ENCODE measurements at places on chromosomes 6 and 20.
A peak's percentile ranks its signal among the peaks of the same experiment; 100 is the strongest.

DNA sequence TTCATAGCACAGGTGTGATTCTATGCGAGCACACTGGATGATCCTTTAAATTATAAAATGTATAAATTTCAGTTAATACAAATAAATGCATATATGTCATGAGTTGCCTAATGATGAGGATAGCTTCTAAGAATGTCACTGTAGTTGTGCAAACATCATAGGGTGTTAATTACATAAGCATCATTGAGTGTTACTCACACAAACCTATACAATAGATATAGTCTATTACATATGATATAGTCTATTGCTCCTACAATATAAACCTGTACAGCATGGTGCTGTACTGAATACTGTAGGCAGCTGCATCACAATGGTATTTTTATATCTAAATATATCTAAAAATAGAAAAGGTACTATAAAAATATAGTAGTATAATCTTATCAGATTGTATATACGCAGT lies 159.0 kb downstream of the PTPRK start:
- no peak for DNase-seq

- no peak for DNase-seq
These were observed 51.0 kb upstream of the ZFP64 start for GRCh38 chr20:52242237-52243230.

- DNase-seq: no peak
These were observed 44.0 kb downstream of the PAK5 start for GRCh38 chr20:9794831-9795230.

DNA sequence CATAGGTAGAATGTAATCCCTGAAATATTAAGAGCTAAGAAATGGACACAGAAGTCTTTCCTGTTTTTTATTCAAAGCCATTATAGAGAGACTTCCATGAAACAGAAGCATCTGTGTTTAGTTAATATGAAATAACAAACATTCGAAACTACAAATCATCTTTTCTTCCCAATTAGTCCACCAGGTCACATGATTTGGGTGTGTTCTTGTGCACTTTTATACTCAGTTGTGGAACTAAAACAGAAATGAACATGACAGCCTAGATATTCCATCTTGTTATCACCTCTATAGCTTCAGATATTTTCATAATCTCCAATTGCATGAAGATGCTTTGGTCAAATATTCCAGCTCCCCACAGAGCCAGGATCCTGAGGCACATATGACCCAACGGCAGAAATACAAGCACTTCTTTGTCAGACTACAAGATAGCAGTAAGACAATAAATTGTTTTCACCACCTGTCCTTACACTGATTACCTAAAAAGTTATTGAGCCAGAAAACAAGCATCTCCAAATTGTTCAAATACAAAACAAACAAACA lies 116.8 kb upstream of the BEND6 start:
- DNase-seq: no peak

DNA sequence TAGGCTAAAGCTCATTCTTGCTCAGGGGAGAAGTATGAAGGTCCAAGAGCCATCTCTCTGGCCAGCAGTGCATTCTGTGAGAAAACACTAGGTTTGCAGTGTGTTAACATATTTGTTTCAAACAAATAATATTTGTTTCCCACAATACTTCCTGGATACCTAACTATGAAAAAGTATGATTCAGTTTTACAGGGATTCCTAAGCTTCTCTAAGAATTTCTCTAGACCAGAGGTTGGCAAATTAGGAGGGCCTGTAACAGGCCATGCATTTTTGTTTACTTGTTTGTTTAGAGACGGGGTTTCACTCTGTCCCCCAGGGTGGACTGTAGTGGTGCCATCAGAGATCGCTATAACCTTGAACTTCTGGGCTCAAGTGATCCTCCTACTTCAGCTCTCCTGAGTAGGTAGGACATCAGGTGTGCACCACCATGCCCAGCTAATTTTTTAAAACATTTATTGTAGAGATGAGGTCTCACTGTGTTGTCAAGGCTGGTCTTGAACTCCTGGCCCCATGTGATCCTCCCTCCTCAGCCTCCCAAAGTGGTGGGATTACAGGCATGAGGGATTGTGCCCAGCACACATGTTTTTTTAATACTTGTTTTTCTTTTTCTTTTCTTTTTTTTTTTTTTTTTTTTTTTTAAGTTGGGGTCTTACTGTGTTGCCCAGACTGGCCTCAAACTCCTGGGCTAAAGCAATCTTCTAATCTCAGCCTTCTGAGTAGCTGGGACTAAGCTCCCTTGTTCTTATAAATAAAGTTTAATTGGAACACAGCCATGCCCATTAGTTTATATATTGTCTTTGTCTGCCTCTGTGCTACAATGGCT lies 71.7 kb downstream of the ADGRG6 start:
- DNase-seq: no peak

DNA sequence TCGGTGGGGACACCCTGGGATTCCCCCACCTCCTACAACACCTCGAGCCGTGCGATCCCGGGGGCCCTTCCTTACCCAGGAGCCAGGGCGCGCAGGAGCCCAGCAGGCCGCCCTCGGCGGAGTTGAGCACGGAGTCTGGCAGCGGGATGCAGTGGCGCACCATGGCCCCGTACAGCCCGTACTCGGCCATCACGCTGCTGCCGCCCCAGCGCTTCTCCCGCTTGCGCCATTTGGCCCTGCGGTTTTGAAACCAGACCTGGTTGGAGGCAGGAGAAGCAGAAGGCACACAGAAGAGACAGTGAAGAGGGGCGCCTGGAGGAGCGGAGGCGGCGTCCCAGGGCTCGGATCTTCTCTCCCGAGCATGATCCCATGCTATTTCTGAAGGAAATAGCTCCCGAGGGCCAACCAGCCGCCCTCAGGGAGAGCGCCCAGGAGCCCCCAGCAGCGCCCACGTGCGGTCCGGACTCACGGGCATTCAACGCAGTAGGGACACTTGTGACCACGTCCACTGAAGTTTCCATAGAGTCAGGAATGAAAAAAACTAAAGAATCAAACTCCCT lies 4.3 kb downstream of the VSX1 start:
- no peak for DNase-seq

GRCh38 chr6:33746651-33747100 lies at the start of gene IP6K3:
Gene IP6K3 (minus strand): TSS chr6:33746905. CDS start chr6:33735476, 11,429 bp downstream.
- no peak for DNase-seq

GRCh38 chr20:57332105-57333089 lies 2.8 kb downstream of the SPO11 start:
- no peak for DNase-seq

GRCh38 chr6:110075406-110075805 lies 97.3 kb downstream of the GPR6 start:
- DNase-seq: no peak

- DNase-seq: no peak
These were observed 168.2 kb upstream of the PROKR2 start for GRCh38 chr20:5484926-5485325.

DNA sequence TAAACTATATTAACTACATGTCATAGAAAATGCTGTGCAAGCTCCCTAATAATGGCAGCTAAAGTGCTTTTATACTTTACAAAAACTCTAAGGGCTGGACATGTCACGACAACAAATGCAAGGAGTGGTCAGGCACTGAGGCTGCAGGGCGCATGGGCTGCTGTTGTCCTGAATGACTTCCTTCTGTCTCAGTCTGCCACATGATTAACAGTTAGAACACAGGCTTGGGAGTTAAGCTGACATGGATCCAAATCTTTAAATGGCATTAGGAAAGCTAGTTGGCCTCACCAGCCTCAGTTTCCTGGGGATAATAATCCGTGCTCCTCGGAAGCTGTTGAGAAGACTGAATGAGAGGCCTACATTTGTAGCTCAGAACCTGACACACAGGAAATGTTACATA lies 57.4 kb downstream of the PREP start:
- DNase-seq: no peak

DNA sequence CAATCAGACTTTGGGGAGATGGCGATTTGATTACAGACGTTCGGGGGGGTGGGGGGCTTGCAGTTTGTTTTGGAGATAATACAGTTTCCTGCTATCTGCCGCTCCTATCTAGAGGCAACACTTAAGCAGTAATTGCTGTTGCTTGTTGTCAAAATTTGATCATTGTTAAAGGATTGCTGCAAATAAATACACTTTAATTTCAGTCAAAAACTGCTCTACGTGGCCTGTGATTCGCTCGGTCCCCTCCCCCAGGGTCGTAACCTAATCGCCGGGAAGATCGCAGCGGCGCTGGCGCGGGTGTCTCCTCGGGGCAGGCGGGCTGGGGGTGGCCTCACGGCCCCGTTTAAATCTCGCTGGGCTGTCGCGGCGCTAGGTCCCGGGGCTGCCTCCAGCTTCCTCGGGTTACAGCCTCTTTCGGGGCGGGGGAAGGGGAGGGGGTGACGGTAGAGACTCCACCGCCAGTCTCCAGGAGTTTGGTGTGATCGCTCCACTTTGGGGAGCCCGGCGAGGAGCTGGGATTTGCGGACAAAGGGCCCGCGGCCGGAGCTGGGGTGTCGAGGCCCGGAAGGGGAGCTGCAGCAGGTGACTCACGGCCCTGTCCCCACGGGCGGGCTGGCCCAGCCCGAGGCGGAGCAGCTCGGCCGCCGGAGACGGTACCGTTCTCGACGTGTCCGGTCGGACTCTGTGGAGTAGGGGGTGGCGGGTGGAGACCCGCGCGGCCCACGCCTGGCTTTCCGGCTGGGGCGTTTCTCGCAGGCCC lies 4.2 kb downstream of the FOXC1 start:
- no peak for DNase-seq

- no peak for DNase-seq
These were observed 749.7 kb upstream of the ADGRB3 start for GRCh38 chr6:67885081-67886033.

DNA sequence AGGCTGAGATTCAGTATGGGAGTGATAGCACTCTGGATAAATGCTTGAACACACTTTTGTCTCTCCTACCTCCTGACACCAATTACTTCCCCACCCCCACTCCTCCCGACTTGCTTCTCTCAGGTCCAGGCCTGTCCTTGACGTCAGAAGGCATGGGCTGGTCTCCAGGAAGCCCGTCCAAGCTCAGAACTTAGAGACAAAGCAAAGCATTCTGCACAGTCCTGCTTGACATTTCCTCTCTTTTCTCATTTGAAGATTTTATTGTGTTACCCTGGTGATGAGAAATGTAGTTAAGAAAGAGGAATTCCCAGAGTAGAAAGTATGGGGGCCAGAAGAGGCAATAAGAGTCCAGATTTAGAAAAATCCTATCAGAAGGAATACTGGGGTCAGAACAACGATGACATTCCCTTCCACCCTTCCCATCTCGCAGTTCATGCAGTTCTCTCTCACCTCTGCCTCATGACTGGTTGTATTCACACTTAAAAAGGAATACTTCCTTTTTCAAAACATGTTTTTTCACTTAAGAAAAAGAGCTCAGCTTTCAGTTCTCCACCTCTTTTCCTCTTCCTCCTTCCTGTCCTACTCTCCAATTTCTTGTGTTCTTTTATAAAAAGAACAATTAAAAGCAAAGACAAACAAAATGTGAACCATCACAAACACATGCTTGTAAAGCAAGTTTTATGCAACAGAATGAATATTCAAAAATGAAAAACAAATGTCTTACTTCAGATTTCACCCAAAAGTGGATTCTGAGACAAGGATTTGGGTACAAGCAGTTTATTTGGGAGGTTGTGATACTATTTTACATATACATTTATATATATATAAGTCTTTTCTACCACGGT lies 18.5 kb upstream of the FAM184A start:
- no peak for DNase-seq

DNA sequence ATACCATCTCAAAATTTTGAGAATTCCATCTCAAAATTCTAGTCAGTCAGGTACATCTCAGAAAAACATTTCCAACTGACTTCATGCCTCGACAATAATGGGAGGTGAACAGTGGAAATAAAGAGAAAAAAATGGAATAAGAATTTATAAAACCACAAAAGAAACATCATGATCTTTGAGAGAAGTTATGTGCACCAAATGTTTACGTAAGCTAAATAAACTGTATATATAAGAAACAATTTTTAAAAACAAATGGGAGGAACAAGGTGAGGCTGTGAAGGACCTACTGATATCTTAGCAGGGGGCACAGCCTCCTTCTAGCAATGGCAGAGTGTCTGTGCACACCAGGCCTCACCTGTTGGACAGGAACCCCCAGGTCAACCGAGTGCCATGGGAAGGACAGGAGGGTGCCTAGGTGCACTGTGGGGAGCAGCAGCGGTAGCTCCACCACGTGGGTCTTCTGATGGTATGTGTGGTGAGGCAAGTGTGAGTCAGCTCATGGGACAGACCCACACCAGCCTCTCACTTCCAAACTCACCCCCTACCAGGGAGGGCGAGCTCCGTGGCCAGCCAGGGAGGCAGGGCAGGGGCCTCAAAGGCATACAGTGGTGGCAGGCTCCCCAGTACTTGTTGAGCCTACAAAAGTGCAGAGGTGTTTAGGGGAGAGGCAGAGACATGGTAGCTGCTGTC lies 23.2 kb downstream of the DIDO1 start:
- DNase-seq: no peak

- DNase-seq: no peak
These were observed 40.8 kb downstream of the KCNK17 start for GRCh38 chr6:39273406-39273821.

DNA sequence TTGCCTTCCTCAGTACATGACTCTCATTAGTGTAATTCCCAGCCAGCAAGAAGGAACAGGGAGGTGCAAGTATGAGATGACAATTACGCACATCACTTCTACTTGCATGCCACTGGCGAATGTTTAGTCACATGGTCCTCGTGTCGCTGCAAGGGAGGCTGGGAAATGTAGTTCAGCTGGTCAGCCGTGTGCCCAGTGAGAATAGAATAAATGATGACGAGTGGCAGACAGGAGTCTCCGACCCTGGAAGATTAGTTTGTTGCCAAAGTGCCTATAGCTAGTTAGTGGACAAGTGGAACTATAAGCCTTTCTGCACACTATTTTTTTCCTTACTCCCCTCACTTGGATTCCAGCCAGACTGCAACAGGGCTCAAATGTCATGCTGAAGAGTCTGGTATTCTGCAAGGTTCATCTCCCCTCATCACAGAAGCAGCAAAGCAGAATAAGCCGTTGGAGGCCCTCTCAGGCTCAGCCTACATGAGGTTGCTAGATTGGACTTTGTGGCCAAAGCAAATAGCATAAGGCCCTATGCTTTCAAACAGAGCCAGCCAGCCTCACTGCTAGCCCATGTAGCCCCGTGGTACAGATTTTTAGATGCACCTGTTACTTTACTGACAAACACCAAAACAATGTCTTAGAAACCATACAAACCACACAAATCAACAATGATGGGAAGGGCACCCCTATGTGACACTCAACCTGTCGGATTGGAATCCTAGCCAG lies 9.7 kb downstream of the LINC00237 start:
- peak; percentile 30 for DNase-seq

DNA sequence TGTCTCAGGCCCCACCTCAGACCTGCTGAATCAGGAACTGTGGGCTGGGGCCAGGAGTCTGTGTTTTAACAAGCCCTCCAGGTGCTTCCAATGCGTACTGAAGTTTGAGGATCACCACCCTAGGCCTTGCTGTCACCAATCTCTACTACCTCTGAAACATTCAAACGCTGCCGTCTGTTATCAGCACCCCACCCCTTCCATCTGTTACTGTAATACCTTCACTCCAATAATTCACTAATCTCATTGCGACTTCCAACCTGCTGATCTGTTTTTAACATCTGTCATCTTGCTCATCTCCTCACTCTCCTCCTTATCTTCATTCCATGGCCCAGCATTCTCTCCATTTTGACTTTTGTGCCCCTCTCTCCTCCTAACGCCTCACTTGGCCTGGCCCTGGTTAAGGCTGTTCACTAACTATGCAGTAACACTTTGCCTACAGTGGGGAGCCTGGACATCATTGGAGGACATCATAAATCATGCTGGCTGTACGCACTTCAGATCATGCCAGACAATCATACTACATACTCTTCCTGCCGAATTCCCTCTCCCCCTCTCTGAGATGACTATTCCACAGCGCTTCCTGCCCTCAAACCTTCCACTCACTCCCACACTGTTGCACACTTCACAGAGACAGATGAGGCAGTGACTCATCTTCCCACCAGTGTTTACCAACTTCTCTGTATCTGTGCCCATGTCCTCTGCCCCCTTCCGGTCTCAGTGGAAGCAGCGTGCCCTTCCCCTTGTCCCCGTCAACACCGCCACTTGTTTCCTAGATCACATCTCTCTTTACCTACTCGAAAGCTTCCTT lies 3.0 kb upstream of the GUCA1B start:
- DNase-seq: no peak

All from NCI-H1092 (cell line).